Fibroblast of the aortic adventitia (primary cell): ENCODE measurements at places on chromosomes 13 and 19. TPM values are rescaled to one million over a fixed set of nuclear protein-coding genes. Genes with fewer than 3 reads are reported as not detected.

The FCAR gene
- not detected in 2 replicates for total RNA-seq

The KIRREL2 gene
- total RNA-seq = 0.25 TPM in 1 of 2 replicates, not detected in the other

The TEKTIP1 gene
- not detected in 2 replicates for total RNA-seq

The POLR1G gene
- 3.0 and 5.7 TPM in 2 replicates for total RNA-seq

The ALG11 gene
- 23.1 and 36.3 TPM in 2 replicates for total RNA-seq
